ENCODE measurements at places on chromosomes 5 and 9.
A peak's percentile ranks its signal among the peaks of the same experiment; 100 is the strongest.

GRCh38 chr5:89090037-89090436, 207.1 kb upstream of the MEF2C start:
- DNase-seq: no peak

DNA sequence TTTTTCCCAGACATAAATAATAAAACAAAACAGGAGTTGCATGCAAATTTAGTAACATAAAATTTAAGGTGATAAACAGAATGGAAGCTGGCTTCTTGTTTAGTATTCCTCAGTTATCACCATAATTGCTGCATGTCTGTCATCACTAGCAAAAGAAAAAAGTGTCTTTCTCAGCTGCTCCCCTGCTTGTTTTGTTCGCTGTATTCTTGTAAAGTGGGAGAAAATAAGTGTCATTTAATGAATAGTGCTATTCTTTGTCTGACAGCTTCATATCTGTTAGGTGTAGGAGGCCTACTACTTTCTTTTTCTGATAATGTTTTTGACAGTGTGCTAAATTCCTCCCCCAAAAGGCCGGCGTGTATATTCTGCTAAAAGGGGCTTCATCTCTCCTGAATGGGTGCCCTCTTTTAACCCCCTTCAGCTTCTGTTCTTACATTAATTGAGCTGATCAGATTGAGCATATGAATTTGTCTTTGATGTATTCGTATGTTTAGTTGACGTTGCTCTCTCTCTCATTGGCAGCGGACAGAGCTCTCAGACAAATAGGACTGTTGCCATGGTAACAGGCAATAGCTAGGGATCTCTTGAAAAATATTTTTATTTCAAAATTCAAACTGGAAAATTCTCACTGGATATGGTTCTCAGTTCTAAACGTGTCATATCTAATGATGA, 303.8 kb downstream of the KIAA0825 start:
- DNase-seq: no peak

DNA sequence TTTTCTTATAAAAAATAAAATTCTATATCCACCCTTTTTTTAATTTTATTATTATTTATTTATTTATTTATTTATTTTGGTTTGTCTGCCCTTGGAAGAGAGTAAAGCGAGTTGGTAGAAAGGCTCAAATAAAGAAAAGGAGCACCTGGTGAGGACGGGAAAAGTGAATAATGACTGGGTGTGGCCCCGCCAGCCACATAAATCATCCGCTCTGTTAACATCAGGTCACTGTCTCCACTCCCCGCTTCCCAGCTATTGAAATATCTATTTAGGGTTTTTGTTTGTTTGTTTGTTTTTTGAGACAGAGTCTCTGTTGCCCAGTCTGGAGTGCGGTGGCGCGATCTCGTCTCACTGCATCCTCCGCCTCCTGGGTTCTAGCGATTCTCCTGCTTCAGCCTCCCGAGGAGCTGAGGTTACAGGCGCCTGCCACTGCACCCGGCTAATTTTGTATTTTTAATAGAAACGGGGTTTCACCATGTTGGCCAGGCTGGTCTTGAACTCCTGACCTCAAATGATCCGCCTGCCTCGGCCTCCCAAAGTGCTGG, 844 bp downstream of the POLR3G start:
- peak; percentile 9 for DNase-seq

DNA sequence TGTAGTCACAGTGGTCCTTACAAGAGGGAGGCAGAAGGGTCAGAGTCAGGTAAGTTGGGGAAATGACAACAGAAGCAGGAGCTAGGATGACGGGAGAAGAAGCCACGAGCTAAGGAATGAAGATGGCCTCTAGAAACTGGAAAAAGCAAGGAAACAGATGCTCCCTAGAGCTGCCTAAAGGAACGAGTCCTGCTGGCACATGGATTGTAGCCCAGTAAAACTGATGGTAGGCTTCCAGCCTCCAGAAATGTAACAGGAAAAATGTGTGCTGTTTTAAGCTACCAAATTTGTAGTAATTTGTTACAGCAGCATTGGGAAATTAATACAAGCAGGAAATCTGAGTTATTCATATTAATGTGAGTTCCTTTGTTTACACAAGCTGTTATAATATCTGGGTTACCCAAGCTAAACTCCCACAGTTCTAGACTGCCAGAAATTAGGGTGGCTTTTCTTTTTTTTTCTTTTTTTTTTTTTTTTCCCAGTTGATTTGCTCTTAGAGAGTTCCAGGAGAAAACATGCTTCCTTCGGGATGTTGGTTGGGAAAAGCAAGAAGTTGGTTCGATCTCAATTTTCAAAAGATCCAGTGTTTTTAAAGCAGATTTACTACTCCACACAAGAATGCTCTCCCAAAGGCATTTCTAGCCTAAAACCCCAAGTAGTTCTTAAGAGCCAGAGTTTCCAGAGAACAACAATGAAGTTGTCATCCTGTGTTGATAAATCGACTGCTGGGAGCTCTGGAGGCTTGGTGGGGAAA, 400.0 kb upstream of the SLC24A2 start:
- no peak for DNase-seq

- no peak for DNase-seq
These were observed 45.5 kb downstream of the BICD2 start for GRCh38 chr9:92719028-92719647.

DNA sequence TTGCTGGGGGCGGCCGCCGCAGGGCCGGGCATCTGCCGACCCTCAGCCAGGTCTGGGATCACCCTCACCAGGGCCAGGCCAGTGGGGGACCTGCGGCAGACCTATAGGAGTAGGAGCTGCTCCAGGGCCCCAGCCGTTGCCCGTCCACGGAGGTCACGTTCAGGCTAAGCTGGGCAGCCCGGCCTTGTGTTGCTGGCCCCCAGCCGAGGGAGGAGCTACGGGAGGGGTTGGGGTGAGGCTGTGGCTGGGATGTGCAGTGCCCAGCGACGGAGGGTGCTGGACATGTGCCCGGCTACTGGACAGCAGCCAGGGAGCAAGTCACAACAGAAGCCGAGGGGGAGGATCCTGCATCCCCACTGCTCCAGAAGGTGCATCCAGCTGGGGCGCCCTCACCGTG, 39.6 kb upstream of the SLC6A19 start:
- DNase-seq: no peak

DNA sequence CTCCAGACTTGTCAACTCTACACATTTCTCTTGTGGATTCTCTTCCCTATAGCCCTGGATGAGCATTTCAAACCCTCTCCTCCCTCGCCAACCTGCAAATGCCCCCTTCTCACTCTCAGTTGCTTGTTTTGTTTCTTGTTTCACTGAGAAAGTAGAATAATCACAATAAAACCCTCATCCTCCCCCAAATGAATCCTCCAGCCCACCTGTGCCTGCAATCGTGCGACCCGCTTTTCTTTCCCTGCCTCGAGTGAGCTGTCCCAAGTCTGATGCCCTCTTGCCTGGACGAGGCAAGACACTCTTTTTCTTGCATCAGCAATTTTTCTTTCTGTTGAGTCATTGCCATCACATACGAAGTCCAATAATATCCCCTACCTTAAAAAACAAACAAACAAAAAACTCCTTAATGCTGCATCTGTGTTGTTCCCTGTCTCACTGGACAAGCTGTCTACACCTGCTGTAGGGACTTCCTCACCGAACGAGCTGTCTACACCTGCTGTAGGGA, 3.7 kb upstream of the CACNA1B start:
- no peak for DNase-seq
